Skeletal muscle cell (primary cell): ENCODE measurements at places on chromosomes 16 and 17.

DNA sequence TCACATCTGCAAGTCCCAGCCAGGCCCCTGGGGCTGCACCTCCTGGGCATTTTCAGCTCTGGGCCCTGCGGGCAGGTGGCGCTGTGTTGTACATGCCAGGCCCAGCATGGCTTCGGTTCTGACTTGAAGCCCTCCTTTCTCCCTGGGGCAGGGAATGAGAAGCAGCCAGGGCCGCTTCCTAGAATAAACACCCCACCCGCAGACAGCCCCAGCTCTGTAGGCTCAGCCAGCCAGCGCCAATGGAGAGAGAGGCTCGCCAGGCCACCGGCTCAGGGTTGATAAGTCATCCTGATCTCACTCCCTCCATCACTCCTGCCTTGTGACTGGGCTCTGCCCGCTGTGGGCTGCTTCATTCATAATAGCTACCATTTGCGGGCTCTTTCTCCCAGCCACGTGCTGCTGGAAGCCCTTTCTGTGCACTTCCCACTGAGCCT lies 6.0 kb upstream of the GLIS2 start:
- DNase-seq = no peak

DNA sequence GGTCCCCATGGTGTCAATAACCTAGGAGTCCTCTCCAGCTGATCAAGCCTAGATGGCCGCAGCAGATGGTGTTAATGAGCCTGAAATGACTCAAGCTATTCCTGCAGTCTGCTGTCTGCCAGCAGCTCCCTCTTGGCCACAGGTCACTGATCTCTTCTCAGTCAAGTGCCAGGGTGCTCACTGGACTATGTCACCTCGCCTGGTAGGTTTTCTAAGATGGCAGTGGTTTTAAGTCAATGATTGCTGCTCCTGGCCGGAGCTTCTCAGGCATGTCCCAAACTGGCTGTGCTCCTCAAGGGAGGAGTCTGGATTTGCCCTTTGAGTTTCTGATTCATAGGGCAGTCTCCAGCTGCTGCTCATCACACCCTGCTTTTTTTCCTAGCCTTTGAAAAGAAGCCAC lies 58.6 kb upstream of the SHISA6 start:
- no peak for DNase-seq

GRCh38 chr16:27499659-27500055 lies 50.1 kb downstream of the GTF3C1 start:
- no peak for DNase-seq

- DNase-seq = no peak
Observed at GRCh38 chr17:78307887-78308638, 51.8 kb downstream of the SOCS3 start.

GRCh38 chr17:15779119-15779518 lies 47.0 kb downstream of the TBC1D26 start:
- DNase-seq = no peak

DNA sequence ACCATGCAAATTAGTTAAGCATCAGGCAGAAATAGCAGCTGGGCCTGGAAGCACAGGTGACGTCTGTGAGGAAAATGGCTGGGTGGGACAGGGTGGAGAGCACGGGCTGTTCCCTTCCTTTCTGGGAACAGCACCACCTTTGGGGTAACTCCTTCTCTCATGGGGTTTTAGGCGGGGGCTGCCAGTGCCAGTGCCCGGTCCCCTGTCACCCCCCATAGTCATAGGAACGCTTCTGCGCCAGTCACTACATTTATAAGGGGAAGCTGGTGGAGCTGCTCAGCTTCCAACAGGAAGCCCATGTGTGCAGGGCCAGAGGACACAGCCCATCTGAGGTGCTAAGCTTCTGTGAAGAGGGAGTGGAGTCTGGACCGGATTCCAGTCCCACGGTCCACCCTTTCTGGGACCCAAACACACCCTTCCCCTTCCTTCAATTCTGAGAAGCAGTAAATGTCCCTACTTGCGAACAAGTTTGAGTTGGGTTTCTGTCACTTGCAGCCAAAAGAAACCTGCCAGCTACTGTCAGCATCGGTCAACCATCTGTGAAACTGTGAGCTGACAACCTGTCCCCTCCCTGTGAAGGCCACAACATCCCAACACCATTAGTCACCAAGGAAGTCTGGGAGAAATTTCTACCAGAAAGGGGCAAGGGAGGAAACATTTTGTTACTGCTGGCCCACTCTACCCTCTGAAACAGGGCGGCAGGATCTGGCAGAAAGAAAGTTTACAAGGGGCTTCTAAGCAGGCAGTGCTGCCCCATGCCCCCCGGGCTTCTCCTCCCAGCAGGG lies 86.0 kb upstream of the AMZ2 start:
- no peak for DNase-seq

- no peak for DNase-seq
Observed at GRCh38 chr16:17607075-17607509, 136.3 kb upstream of the XYLT1 start.

DNA sequence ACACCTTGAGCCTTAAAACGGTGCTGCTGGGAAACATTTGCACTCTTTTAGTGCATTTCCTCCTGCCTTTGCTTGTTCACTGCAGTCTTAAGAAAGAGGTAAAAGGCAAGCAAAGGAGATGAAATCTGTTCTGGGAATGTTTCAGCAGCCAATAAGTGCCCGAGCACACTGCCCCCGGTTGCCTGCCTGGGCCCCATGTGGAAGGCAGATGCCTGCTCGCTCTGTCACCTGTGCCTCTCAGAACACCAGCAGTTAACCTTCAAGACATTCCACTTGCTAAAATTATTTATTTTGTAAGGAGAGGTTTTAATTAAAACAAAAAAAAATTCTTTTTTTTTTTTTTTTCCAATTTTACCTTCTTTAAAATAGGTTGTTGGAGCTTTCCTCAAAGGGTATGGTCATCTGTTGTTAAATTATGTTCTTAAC lies 4.4 kb downstream of the SOX9 start:
- DNase-seq = no peak

DNA sequence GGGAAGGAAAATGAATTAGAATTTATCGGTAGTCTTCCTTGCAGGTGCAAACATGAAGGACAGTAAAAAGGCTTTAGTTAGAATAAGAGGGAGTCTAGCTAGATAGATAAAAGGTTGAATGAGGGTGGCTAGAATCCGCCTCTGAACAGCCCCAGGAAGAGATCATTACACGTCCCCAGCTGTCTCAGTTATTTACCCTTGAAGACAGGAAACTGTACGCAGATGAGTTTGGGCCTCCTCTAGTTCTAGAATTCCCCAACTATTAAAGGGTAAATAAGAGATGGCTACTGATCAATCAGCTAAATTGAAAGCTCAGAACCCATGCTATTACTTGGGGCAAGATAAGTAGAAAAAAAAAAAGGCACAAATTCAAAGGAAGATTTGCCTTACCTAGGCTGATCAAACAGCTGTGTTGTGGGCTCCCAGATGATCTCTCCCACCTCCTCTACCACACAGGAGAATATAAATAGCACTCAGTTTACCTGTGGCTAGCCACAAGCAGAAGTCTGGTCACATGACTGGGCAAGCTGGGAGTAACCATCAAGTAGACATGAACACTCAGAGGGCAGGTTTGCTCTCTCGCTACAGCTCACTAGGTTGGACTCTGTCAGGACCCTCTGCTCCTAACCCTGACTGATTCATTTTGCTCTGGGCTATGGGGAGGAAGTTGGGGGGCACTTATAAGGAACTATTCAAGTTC lies 17.0 kb downstream of the FAM117A start:
- DNase-seq = no peak

DNA sequence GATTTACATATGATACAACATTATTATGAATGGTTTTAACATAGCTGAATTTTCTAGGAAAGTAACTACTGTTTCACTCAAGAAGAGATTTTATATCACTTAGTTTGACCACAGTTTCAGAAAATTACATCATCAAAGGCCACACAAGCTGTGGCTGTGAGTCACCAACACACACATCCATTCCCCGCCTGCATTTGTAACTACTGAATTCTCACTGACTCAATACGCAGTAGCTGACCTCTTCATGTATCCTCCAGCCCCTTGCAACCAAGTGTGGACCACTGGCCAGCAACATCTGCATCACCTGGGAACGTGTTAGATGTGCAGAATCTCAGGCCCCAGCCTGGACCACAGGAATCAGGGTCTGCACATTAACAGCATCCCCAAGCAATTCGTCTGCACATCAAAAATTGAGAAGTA lies 197.6 kb downstream of the XYLT1 start:
- peak; percentile 88 for DNase-seq

DNA sequence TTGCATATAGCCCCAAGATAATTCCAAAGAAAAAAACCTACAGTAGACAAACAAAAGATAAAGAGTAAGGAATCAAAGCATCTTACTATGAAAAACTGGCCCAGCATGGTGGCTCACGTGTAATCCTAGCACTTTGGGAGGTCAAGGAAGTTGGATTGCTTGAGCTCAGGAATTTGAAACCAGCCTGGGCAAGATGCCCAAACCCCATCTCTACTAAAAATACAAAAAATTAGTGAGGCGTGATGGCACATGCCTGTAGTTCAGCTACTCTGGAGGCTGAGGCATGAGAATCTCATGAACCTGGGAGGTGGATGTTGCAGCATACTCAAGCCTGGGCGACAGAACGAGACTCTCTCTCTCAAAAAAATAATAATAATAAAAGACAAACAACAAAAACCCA lies 764.7 kb upstream of the KIF2B start:
- no peak for DNase-seq
